ENCODE measurements at places on chromosomes 13 and 19.

DNA sequence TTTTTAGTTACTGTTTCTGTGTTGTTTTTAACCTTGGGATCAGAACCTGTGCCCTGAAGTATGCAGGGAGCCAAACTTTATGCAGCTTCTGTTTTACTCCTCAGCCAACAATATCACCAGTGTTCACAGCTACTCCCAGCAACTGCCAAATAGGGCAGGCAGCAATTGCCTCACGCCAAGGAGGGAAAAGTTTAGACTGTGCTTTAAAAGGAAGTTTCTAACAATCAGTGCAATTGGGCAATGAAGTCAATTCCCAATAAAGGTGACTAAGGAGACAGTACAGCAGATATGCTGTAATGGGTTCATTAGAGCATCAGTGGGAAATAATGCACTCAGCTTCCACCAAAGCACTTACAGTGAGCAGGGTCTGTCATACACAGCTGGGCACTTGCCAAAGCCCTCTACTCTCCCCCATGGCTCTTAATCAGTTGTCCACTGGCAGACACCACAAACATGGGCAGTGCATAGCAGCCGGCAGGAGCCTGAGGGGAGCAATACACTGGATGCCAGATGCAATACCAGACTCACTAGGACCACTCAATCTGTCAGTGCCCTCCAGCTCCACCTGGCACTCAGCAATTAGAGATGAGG, 19.3 kb downstream of the ENOX1 start:
- DNase-seq = no peak

DNA sequence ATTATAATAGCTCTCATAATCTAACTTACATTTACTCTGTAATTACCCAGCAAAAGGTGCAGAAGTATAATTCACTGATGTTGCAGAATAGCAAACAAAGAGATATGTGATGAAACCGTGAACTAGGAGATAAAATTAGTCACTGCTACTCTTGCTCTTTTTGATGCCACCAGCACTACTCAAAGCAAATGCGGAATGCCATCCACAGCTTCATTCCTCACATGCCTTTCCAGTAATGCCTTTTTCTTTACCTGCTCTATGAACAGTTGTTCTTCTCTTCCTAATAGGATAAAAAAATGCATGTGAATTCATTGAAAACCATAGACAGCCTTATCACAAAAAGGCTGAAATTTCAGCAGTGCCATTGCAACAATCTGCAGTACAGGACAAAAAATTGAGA, 1129.5 kb downstream of the DIAPH3 start:
- no peak for DNase-seq

- DNase-seq = no peak
Measured at GRCh38 chr13:94661406-94661805, 50.9 kb downstream of the SOX21 start.

DNA sequence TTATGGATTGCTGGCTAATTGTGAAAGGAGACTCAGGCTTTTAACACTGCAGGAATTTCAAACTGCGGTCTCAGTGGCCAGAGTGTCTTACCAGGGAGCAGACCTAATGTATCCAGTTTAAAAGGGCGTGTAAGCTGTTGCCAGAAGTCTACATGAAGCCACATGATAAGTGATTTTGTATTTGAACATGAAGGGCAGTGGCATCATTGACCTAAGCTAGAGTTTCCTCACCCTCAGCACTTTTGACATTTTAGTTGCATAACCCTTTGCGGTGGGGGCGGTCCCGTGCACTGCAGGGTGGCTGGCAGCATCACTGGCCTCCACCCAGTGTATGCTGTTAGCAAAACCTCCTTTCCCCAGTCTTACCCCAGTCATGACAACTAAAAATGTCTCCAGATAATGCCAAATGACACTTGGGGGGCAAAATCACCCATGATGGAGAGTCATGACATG, 23.7 kb upstream of the GPR18 start:
- no peak for DNase-seq

DNA sequence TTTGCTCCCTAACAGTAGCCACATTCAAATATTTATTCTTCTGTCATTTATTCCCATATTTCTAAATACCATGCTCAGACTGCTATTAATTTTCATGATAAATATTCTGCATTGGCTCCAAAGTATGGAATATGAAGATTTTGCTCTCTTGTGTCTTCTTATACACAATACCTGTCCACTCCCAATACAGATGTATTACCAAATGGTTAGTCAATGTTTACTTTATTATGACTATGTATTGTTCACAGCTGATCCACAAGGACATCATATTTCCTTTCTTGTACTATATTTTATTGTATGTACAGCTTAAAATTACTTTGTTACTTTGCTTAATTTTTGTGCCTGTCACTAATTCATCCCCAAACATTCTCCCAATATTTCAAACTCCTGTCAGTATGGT, 322.3 kb downstream of the OXGR1 start:
- no peak for DNase-seq

DNA sequence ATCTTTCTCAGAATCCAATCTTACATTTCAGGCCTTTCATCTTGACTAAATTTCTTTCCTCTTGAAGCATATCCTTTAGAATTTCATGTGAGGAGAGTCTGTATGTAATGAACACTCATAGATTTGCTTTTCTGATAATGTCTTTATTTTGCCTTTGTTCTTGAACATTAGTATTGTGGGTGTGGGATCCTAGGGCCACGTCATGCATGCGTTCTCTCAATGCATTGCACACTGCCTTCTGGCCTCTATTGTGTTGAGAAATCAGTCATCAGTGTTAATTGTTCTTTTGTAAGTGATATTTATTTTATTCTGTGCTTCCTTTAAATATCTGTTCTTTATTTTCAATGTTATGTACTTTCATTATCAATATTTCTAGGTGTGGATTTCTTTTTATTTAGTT, 364.9 kb downstream of the OXGR1 start:
- DNase-seq = no peak

All from HuH-7.5 (cell line).